Aorta (tissue), 5 donors: ENCODE measurements at places on chromosomes 3 and 15. TPM values are rescaled to one million over a fixed set of nuclear protein-coding genes. Genes with fewer than 3 reads are reported as not detected.

GRCh38 chr3:63768386-63768785 is 50.7 kb upstream of the C3orf49 start:
- no peak for DNase-seq

DNA sequence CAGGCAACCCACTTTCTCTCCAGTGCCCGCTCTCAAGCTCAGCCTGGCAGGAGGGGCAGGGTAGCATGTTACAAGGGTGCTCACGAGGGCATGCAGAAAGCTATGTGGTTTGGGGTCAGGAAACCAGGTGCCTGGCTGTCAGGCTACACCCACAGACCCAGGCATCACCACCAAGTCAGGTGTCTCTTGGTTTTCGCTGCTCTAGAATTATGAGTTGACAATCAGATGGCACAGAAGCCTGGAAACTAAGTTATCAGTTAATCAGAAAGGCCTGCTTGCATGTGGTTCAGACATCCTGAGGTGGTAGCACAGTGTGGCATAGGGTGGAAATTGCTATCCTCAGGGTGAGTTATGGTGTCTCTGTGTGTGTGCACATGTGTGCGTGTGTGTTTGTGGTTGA is 16.2 kb upstream of the CCR9 start:
- DNase-seq: no peak

DNA sequence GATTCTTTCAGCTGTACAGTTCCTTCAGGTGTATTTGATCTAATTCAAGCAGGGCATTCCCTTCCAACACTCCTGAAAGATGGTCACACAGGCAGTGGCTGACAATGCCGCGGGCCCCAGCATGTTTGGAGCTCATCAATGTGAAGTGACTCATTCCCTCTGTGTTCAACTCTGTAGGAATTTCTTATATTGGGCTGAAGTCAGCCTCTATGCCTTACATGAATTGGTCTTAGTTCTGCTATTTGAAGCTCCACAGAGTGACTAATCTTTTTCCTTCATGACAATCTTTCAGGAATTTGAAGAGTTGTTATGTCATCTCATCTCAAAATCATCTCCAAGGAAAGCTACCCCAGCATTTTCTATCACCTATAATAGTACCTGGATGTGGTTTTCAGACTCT is 142.5 kb upstream of the C2CD4B start:
- no peak for DNase-seq

DNA sequence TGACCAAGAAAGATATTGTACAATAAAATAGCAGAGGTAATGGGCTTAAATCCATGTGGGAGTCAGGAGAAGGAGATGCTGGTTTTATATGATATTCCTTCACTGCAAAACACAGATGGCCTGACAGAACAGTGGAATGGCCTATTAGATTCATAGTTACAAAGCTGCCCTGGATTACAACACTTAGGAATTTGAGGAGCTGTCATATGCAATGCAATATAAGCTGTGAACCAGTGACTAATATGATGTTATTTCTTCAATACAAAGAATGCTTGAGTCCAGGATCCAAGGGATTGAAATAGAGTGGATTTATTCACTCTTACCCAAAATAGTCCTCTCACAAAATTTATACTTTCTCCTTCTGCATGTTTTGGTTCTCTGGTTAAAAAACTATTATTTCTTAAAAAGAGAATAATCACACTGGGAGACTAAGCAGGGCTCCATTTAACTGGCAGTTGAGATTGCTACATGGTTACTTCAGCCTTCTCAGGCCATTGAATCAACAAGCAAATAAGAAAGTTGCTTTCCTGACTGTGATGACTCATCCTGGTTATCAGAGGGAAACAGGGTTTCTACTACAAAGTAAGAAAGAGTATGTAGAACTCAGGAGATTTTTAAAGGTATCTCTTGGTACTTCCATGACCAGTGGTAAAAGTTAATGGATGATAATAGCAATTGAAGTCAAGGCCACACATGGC is 79.8 kb upstream of the ZPLD1 start:
- no peak for DNase-seq

GRCh38 chr3:42515391-42515916 is 13.0 kb downstream of the VIPR1 start:
- DNase-seq: peak; percentile 91

- DNase-seq: no peak
Observed at GRCh38 chr3:11244121-11244677, 28.0 kb upstream of the ATG7 start.

DNA sequence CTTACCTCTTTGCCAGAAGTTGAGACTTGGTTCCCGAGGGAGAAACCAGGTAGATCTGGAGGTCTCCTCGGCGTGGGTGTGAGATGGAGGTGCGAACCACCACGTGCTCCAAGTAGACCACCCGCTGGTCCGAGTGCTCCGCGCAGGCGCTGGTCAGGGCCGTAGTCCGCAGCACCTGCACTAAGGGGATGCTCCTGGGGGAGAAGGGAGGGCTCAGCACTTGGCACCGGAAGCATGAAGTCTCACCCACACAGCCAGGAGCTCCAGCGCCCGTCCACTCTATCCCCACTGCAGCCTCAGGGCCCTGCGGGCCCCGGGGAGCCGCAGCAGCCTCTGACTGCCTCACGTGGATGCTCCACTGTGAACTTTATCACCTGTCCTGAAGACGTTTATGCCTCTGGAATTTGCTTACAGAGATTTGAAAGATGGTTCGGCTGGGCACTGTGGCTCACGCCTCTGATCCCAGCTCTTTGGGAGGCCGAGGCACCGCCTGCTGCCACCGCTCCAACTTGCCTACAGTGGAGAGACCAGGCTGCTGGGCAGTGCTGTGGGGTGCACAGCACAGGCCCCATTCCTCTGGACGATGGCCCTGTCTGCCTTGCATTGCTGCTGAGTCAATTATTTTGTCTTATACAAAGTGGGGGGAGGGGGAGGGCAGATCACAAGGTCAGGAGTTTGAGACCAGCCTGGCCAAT is 75.4 kb upstream of the SNRPA1 start:
- DNase-seq: no peak

- DNase-seq: no peak
Observed at GRCh38 chr3:59082106-59082505, 32.3 kb upstream of the CFAP20DC start.

GRCh38 chr3:68953816-68954444 is 21.6 kb upstream of the TAFA4 start:
- no peak for DNase-seq

DNA sequence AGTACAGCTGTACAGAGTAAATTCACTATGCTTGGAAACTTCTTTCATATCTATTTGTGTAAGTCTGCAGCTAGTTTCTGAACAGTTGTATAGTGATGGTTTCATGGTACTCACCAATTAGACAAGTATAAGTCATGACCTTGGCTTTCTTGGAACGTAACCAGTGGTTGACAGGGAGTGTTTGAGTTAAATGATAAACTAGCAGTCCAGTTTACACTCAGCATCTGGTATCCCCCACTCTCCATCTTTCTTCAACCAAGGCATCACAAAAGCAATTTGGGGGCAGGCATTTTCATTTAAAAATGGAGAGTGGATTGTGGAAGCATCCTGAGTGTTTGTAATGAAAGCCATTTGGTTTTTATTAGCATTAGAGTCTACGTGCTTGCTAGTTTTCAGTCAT is 26.0 kb downstream of the MME start:
- DNase-seq: no peak

GRCh38 chr3:36193448-36193847 is 186.9 kb upstream of the STAC start:
- DNase-seq: no peak

GRCh38 chr3:98972155-98972554 is 70.7 kb upstream of the DCBLD2 start:
- DNase-seq: no peak

GRCh38 chr15:58038426-58039078 is 27.0 kb downstream of the ALDH1A2 start:
- DNase-seq: no peak

The TEX55 gene
- polyA plus RNA-seq: not detected

The GOLGA8N gene
- 2.1 TPM for polyA plus RNA-seq

The ABI3BP gene
- polyA plus RNA-seq: 15.8 TPM

The GRAMD2A gene
- 0.13 TPM for polyA plus RNA-seq

The COX5A gene
- 128 TPM for polyA plus RNA-seq

The CLRN1 gene
- not detected for polyA plus RNA-seq

The TRIM59 gene
- 2.5 TPM for polyA plus RNA-seq

The CSPG4 gene
- polyA plus RNA-seq: 45.1 TPM

The APOD gene
- polyA plus RNA-seq: 6.4 TPM

The PLA2G4D gene
- polyA plus RNA-seq: not detected

The HGD gene
- polyA plus RNA-seq: 10.0 TPM
